NCI-H187 treated with DMSO at 0.1 percent for 48 hours (cell line): ENCODE measurements at places on chromosomes 2 and 18.

DNA sequence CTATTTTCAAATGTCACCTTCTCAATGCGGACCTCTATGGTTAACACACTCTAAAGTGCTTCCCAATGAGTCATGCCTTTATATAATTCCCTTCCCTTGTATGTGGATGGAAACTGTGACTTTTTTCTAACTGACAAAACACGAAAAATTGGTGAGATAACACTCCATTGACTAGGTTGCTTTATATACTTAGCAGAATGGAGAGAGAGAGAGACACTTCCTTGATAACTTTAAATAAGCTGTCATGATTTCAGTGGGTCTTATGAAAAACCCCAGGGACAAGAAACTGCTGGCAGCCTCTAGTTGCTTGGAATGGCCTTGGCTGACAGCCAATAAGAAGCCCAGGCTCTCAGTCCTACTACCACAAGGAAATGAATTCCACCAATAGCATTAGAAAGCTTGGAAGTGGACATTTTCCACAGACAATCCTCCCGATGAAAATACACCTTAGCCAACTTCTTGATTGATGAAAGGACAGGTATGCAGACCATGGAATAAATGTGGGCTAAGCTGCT lies 322.2 kb downstream of the ZNF804A start:
- no peak for DNase-seq

DNA sequence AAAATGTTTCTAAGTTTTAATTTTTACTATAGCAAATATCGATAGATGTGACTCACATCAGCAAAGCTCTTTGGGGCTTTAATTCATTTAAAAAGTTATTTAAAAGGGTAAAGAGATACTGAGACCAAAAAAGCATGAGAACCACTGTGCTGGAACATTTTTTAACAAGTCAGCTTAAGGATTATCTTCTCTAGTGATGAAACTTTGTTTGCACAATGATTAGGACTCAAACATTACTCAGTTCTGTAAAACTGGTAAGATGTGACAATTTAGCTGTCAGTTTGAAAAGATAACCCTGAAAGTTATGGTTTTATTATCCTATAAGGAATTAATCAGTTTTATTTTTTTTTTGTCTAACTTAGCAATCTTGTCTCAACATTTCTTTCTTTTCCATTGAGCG lies 301.4 kb downstream of the TSN start:
- no peak for DNase-seq

- no peak for DNase-seq
Observed at GRCh38 chr2:143545949-143546255, 416.7 kb downstream of the ARHGAP15 start.

GRCh38 chr18:8348051-8348720 lies 261.1 kb upstream of the RAB12 start:
- DNase-seq, result no peak

DNA sequence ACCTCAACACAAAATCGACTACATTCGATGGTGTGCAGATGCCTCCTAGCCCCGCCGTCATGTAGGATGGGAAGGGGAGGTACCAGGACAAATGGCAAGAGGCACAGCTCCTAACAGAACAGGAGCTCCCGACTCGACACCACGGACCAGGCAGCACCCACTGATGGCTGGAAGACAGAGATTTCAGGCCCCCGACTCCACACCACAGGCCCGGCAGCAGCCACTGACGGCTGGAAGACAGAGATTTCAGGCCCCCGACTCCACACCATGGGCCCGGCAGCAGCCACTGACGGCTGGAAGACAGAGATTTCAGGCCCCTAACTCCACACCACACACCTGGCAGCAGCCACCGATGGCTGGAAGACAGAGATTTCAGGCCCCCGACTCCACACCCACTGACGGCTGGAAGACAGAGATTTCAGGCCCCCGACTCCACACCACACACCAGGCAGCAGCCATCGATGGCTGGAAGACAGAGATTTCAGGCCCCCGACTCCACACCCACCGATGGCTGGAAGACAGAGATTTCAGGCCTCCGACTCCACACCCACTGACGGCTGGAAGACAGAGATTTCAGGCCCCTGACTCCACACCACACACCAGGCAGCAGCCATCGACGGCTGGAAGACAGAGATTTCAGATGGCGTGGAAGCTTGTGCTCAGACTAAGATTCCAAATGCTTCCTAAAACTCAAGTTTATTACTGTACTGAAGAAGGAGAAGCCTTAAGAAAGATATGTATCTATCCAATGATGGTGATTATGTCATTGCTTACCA lies 135.5 kb downstream of the EIPR1 start:
- no peak for DNase-seq

GRCh38 chr18:43108882-43109281 lies 6.6 kb downstream of the RIT2 start:
- no peak for DNase-seq

GRCh38 chr2:203759690-203760365 lies 53.4 kb downstream of the CD28 start:
- no peak for DNase-seq

GRCh38 chr2:12534646-12535263 lies 182.0 kb upstream of the TRIB2 start:
- DNase-seq, result no peak

DNA sequence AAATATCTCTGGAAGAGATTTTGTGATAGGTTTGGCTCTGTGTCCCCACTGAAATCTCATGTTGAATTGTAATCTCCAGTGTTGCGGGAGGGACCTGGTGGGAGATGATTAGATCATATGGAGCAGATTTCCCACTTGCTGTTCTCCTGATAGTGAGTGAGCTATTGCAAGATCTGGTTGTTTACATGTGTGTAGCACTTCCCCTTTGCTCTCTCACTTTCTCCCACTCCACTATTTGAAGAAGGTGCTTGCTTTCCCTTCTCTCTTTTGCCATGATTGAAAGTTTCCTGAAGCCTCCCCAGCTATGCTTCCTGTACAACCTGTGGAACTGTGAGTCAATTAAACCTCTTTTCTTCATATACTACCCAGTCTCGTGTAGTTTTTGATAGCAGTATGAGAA lies 97.0 kb upstream of the FN1 start:
- DNase-seq, result no peak

DNA sequence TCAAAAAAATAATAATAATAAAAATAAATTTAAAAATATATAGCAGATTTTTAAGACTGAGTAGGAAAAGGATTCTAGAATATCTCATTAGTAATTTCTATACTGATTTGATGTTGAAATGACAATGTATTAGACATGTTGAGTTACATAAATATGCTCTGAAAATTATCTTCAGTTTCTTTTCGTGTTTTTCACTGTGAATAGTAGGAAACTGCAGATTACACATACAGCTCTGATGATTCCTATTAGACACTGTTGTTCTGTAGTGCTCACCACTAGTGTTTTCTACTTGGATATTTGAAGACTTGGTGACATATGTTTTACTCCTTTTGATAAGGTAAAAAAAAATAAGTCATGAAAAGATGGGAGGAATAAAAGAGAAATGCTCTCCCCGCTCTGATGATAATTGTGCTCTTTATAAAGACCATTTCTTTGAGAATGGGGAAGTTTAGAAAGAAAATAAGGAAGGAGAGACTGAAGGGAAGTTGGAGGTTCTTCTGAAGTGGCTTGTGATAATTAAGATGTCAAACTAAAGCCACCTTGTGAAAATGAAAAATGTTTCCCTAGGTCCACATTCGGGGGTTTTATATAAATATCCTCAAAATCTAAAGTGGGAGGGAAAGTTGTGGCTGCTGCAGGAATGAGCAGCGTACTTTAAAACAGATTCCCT lies 52.9 kb downstream of the SLC9A2 start:
- no peak for DNase-seq

DNA sequence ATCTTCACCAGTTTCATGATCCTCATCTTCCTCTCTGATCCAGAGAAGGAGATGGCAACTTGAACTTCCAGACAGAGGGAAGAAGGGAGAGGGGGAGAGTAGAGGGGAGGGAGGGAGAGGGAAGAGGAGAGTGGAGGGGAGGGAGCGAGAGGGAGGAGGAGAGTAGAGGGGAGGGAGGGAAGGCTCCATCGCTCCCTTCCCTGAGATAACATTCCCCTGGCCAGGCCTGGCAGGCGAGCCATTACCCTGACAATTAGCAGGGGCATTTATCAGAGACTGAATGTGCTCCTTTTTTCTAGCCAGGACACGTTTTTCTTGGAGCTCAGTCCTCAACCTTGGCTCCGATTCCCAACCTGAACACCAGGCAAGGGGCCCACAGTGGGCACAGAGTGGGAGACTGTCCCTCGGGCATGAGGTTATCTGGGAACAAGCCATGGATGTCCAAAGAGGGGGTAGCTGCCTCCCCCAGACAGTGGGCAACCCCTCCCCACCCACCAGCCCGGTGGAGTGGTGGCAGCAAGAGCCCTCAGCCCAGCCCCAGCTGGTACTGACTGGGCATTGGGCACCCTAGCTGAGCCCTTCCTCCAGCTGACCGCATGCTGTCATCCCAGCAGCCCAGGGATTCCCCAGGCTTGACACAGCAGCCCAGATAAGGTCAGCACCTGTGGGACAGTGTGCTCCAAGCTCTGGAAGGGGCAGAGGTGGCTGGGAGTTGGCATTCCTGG lies 81.8 kb downstream of the TNS1 start:
- no peak for DNase-seq

- DNase-seq, result no peak
Observed at GRCh38 chr2:225797394-225797793, 397.9 kb downstream of the NYAP2 start.

GRCh38 chr2:58928973-58929372 lies 687.8 kb upstream of the FANCL start:
- DNase-seq, result no peak

GRCh38 chr2:171703574-171704347 lies 16.5 kb downstream of the DYNC1I2 start:
- no peak for DNase-seq

GRCh38 chr18:68817584-68817983 lies 19.7 kb downstream of the CCDC102B start:
- DNase-seq, result no peak

DNA sequence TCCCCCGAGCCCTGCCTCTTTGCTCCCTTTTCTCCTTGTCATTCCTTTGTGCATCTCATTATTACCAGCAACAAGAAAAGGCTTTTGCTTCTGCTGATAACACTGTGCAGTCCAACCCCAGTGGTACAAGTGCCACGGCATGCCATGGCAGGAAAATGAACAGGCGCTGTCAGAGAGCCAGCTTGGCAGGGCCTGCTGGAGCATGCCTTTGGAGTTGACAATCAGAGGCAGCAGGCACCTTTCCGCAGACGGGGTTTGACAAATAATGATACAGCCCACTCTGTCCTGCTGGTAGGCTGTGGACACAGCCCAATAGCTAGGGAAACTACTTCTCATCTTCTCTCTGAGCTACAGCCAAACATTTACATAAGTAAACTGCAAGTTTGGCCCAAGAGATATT lies 243.9 kb upstream of the LRRTM1 start:
- no peak for DNase-seq

DNA sequence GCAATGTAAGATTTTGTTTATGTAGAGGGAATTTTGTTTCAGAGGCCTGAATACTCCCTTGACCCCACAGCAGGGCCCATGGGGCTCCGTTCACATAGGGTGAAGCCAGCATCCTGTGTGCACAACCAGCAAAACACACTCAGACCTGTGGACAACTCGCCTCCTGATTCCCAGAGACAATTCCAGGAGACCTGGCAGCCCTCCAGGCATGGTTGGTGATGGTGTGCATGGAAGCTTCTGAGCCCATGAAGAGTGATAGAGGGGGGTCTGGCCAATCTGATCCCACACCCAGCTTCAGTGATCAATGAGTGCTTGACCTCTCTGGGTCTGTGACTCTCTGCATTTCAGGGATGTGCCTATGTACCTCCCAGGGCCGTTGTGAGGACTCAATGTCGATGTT lies 91.0 kb upstream of the RAB6C start:
- DNase-seq, result no peak
